ENCODE measurements at places on chromosomes 5 and 9.

- DNase-seq = no peak
These were observed 49.5 kb upstream of the C9orf72 start for GRCh38 chr9:27622693-27623340.

- DNase-seq = no peak
These were observed 15.1 kb upstream of the NCS1 start for GRCh38 chr9:130157079-130157478.

- DNase-seq = no peak
These were observed 373.0 kb upstream of the CCNH start for GRCh38 chr5:87785554-87786335.

DNA sequence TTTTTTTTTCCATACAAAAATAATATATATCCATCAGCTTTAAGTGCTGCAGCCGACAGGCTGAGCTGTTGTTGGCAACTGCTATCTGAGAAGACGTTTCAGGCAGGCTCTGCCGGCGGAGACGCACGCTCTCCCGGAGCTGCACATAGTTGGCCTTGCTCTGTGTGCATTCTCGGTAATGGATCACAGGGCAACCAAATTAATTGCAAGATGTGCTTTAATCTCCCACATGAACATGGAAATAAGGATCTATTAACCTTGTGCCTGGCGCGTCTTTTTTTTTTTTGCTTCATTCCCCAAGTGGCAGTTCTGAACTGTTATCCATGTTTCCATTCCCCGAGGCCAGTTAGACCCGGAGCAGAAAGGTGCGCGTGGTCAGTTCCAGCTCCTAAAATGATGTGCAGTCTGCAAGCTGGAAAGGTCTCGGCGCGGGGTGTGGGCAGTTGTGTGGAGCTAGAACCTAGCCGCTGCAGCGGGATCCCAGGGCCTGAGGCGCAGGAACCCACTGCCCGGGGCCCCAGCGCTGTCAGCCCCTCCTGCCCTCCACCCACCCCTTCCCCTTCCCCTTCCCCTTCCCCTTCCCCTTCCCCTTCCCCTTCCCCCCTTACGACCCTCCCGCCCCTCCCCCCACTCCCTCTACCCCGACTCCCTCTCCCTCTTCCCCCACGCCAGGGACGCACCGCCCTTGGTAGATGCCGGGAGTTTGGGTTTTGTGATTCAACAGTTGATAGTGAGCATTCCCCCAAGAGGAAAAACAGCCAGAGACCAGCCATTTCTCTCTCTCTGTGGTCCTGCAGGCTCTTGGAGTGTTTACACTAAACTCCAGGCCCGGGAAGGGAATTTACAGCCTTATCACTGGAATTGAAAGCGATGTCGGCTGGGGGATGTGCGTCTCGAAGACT, 137.8 kb downstream of the CEP120 start:
- no peak for DNase-seq

GRCh38 chr5:154384480-154385235, 61.1 kb upstream of the SAP30L start:
- DNase-seq = no peak

DNA sequence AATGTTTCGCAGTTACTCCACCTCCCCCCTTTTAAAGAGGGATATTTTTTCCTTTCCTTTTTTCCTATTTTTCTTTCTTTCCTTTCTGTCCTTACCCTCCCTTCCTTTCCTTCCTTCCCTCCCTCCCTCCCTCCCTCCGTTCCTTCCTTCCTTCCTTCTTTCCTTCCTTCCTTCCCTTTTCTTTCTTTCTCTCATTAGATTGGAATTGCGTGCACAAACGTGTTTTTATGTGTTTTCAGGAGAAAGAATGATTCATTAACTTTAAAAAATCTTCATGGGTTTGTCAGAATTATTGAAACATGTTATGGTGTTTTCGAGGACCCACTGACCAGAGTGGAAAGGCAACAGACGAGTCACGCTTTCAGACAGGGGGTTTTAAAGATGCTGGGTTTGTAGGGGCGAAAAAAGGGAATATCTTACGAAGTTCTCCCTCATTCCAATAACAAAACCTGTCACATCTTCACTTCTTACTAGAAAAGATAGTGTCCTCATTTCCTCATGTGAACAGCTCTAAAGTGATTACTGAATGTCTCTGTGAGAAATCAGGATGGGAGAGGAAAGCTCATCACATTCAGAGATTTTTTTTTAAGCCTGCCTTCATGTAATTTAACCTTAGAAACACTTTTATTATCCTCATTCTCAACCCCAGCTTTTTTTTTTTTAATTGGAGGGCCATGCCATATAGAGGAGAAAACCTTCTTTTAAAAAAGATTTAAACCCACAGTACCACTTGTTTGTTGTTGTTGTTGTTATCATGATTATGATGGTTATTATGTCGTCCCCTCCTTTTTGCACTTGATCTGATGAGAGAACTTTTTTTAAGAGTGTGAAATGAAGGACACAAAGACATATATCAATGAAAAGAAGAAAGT, 21.9 kb downstream of the NR2F1 start:
- no peak for DNase-seq

GRCh38 chr5:145463634-145464033, 371.5 kb downstream of the PRELID2 start:
- no peak for DNase-seq

DNA sequence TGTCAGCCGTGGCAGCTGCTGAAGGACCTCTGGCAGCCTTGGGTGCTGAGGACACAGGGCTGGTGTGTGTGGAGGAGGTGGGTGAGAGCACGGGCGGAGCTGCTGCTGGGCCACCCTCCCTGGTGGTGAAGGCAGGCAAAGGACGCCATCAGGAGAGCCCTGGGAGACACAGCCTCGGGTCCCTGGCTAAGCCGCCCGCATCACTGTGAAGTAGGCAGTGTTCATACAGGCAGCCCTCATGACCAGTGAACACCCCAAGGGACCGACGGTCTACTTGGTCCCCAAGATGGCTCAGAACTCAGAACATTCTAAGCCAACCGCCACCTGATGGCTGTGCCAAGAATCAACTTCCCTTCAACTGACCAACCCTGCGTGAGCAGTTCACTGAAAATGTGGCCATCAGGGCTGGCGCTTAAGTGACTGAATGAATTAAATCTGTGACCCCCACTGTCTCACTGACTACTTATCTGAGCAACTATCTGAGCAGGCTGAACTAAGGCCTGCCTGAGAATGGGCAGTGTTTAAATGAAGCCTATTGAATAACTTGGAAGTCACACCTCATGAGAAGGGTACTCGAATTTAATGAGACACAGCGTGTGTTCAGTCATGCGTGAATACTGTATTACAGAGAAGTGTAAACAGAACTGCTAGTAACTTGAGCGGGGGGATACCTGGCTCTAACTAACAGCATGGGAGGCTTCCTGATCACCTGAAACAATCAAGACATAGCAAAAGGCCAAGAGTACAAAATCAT, 54.7 kb upstream of the SIMC1 start:
- no peak for DNase-seq

DNA sequence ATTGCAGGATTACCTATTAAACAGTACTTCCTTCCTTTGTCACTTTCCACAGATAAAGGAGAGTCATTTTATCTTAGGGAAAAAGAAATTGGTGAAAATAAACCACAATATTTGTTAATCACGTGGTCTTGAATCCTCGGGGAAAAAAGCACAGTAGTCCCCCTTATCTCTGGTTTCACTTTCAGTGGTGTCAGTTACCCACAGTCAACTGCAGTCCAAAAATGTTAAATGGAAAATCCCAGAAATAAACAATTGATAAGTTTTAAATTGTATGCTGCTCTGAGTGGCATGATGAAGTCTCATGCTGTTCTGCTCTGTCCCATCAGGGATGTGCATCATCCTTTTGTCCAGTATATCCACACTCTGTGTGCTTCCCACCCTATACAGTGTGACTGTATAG, 405.2 kb upstream of the MPDZ start:
- DNase-seq = no peak

GRCh38 chr5:104706600-104706999, 1144.0 kb upstream of the NUDT12 start:
- DNase-seq = no peak

DNA sequence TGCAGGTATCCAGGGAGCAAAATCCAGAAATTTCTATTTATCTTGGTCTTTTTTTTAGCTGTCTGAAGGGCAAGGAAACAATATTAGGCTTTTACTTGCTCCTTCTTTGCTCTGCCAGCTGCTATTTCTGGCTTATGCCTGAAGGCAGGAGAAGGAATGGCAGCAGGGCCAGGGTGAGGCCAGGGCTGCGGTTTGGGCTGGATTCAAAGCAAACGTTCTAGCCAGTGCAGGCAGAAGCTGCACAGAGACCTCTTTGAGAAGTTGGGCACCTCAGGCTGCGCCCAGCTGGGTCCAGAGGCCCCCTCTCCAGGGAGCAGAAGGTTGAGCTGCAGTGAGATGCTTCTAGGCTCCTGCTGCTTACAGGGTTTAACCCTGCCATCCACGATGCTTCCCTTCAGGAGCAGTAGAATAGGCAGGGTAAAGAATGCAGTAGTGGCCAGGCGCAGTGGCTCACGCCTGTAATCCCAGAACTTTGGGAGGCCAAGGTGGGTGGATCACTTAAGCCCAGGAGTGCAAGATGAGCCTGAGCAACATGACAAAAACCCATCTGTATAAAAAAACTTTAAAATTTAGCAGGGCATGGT, 201.2 kb downstream of the ADCY2 start:
- no peak for DNase-seq

DNA sequence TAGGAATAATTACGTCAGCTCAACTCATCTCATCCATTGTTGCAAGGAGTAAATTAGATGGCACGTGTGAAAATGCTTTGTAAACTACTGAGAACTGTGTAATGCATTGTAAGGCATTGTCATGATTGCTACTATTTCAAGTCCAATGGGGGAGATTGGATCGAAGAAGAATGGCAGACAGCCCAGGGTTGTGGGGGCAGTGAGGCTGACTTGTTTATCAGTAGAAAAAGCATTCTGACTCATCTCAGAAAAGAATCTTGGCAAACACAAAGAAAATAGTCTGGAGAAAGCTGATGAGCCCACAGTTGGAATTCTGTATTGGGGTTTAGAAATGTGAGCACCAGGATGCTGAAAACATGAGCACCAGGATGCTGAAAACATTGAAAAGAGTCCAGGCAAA, 28.0 kb upstream of the DAP start:
- DNase-seq = no peak
